ENCODE measurements at places on chromosomes 6 and 20.

DNA sequence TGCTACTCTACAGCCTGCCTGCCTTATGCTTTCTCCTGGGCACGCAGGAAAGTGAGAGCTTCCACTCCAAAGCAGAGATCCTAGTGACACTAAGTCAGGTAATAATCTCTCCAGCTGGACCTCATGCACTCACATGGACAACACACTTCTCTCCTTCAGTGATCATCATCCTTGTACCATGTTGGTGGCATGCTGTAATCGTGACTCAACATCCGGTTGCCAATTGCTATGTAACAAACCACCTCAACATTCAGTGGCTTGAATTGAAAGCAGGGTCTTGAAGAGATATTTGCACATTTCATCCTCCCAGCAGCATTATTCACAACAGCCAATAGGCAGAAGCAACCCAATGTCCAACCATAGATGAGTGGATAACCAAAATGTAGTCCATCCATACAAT is 40.3 kb upstream of the PPP1R3G start:
- no peak for DNase-seq

DNA sequence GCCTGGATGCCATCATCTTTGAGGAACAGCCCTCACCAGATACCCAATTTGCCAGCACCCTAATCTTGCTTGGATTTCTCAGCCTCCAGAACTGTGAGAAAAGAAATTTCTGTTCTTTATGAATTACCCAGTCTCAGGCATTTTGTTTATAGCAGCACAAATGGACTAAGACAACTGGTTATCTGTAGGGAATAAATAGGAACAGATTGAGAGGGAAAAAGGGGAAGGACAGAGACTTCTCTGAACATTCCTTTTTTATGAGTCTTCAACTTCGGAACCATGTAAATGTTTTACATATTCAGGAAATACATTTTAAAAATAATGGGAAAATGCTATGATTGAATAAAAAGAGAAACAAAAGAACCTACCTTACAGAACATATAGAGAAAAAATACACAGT is 20.9 kb downstream of the KCTD20 start:
- no peak for DNase-seq

DNA sequence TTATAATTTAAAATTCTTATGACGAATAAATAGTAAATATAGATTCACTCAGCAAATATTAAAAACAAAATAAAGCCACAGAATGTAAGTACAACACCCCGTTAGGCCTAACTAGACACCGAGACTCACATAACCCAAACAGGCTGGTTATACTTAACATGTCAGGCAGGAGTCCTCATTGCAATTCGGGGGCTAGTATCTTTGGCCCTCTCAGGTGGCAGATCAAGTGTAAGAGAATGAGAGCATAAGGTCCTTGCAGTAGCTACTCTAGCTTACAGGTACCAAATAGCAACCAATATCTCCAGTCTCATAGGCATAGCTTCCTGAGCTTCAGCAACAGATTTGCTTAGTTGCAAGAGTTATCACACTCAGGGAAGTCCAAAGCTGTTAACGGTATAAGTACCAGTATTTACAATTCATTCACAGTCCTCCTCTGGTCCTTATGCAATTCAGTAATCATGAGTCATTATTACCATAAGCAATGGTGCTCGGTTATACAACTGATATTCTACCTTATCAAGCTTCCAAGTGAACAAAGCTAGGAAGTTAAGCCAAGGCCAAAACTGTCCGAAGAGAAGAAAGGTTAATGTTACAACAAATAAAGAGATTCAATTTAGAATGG is 20.1 kb downstream of the REV3L start:
- DNase-seq = no peak

- DNase-seq = no peak
Measured at GRCh38 chr6:107989166-107990094, 31.4 kb upstream of the SEC63 start.

DNA sequence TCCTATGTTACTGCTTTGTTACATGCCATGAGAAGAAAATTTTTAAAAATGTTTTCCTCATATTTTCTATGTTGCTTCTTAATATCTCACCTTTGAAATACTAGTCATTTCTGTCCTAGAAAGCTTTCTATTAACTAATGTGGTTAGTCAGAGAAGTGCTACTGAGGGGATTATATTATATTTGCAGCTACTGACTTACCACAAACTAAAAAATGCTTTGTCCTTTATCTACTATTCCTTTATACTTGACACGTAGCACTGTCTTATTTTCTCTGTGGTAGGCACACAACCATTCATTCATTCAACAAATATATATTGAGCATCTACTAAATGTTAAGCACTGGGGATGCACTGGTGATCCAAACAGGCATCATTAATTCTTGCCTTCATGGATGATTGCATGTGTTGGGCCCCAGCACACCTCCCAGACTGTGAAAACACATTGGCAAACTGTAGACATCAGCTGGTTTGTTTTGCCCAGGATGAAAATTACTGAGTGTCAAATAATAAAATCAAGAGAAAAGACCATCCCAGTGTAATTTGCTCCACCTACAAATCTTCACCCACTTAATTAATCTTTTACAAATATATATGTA is 10.7 kb upstream of the MLIP start:
- DNase-seq = no peak

GRCh38 chr20:16069389-16070010 is 503.7 kb downstream of the KIF16B start:
- DNase-seq = no peak

DNA sequence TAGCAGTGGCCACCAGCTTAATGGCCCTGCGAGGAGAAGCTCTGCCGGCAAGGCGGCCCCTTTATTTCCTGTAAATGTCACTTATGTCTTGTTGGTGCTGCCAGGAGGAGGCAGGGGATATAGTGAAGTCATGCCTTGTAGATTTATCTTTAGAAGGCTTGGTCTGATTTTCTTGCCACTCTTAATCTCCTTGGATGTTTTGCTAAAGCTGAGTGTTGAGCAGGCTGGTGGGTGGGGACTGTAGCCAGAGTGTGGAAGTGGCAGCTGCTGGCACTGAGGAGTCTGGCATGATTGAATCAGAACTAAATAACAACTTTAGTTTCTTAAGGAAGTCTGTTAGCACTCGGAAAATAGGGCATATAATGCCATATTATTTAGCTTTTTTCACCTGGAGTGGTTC is 77.9 kb downstream of the PHF20 start:
- no peak for DNase-seq

- DNase-seq = no peak
Measured at GRCh38 chr6:40308533-40309306, 278.4 kb downstream of the LRFN2 start.

DNA sequence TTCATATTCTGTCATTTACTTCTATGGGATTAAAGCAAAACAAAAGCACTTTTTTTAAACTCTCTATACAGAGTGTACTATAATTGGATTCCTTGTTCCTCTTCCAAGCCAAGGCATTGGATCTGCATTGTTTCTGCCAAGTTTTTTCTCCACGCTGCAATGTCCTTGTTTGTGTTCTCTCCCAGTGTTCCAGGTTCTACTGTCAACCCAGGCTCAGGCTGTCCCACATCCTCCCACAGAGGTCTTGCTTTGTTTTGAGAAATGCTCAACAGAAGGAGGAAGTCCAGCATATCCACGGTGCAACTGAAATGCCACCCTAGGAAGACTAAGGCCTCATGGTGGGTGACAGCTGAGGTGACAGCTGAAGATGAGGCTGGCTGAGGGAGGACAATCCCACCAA is 287.1 kb upstream of the PRDM1 start:
- no peak for DNase-seq

DNA sequence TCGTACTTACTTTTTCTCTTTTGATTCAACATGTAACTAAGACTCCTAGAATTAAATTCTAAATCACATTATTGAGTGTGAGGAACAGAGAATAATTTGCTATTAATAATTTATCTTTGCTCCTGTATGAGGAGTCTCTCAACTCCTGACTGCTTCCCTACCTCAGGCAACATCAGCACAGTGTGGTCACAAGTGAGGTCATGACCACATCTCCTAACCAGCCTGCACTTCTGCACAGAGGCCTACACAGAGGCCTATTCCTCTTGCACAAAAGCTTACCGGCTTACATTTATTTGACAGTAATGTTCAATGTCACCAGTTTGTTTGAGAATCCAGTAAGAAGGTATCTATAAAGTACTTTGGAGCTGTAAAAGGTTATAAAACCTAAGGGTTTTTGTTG is 637.4 kb upstream of the MARCKS start:
- no peak for DNase-seq
